Non-pigmented ciliary epithelial cell (primary cell): ENCODE measurements at places on chromosomes 1 and 21.
A peak's percentile ranks its signal among the peaks of the same experiment; 100 is the strongest.

- no peak for DNase-seq
Measured at GRCh38 chr1:176205332-176205914, 1.7 kb downstream of the COP1 start.

DNA sequence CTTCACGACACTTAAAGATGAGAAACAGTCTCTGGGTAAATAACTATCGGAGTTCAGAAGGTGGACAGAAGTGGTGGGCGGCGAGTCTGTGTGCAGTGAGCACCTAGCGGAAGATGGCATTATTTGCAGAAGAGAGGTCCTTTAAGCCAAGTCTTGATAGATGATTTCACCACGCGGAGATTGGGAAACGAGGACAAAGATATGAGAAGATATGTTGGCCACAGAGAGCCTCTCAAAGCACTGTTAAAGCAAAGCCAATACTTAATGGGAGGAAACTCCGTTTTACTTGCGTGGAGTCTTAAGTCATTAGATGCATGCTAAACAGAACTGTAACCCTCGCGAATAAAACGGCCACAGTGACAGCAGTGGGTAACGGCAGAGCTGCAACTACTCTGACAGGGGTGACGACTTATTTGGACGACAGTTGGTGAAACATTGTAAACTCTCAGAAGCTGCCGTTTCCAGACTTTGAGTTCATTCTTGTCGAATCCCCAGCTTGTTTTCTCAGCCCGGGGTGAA lies 577 bp upstream of the CEP350 start:
- no peak for DNase-seq

- no peak for DNase-seq
Measured at GRCh38 chr1:53121319-53122172, 20.9 kb downstream of the SLC1A7 start.

GRCh38 chr1:39183503-39184353 lies 20.8 kb upstream of the MACF1 start:
- DNase-seq: no peak

GRCh38 chr1:29639741-29640427 lies 403.6 kb downstream of the PTPRU start:
- DNase-seq: peak; percentile 73

GRCh38 chr1:61046434-61046833 lies 35.9 kb upstream of the NFIA start:
- no peak for DNase-seq

GRCh38 chr1:244965185-244966030 lies 101.1 kb upstream of the HNRNPU start:
- DNase-seq: no peak

- no peak for DNase-seq
Measured at GRCh38 chr1:63073309-63074306, 248.8 kb upstream of the FOXD3 start.

DNA sequence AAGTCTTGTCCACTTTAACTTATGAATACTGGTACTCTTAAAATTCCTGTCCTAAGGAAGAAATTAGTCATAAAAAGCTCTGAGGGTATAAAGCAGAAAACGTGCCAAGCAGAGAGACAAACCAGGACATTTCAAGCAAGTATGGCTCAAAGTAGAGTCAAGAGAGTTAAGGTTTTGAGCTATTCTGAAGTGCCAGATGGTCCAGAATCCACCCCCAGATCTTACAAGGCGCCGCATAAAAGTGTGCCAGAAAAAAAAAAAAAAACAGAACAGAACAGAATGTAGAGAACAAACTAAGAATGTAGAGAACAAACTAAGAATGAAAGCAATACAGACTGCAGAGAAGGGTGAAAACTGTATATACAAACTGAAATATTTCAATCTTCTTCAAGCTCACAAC lies 12.5 kb downstream of the EPS15 start:
- DNase-seq: no peak

DNA sequence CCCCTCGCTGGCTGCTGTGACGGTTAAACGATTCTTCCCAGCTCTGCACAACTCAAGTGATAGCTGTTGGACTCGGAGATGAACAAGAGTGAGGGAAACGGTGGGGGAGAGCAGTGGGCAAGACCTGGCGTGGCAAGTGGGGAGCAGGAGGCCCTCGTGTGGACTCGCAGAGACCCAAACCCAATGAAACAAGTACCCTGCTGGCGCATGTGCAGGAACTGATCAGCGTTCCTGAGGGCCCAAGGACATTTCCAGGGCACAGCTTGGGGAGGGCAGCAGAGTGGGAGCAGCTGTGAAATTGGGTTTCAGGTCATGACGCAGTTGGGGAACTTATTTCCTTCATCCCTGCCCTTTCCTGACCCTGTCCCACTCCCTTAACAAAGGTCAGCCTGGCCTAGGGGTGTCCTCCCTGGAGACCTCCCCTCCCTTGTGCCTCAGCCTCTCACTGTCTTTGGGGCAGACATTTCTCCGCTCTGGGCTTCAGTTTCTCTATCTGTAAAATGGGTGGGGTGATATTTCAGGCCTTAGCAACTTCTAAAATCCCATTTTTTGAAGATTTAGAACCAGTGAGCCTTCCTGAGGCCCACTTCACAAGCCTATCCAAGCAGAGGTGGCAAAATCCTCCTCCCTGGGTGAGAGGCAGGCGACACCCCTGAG lies 27.9 kb upstream of the ECE1 start:
- no peak for DNase-seq

GRCh38 chr1:109935451-109935900 lies 24.8 kb downstream of the CSF1 start:
- no peak for DNase-seq

GRCh38 chr1:152110365-152110859 lies 4.8 kb downstream of the TCHH start:
- no peak for DNase-seq

DNA sequence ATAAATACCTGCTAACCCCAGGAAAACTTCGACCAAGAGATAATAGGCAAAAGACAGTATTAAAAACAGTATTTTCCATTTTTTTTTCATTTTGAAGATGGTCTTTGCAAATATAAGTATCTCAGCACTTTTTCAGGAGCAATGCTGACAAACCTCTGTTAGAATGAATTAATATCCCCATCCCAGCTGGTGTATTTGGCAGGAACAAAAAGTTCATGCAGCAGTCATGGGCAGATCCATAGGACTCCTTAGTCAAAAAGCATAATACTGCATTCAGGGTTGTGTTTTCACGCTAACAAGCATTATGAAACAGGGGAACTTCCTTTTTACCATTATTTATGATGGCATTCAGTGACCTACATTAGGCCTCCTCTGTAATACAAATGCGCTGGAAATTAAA lies 344.0 kb downstream of the ST6GALNAC3 start:
- DNase-seq: no peak

GRCh38 chr1:17527036-17527914 lies 12.2 kb upstream of the ARHGEF10L start:
- no peak for DNase-seq

DNA sequence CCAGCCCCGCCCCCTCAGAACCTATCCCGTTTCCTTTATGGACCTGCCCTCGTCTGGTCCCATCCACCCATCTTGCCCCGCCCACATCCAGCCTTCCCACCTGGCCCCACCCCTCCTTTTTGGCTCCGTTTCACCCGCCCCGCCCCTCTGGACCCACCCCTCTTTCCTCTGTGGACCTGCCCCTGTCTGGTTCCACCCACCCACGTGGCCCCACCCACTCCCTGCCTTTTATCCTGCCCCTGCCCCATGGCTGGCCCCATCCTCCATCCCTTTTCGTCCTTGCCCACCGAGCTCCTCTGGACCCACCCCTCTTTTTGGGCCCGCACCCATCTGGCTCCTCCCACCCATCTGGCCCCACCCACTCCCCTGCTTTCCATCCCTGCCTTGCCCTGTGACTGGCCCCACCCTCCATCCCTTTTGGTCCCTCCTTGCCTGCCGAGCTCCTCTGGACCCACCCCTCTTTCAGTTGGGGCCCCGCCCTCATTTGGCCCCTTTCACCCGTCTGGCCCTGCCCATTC lies 177.3 kb downstream of the CAMTA1 start:
- no peak for DNase-seq

DNA sequence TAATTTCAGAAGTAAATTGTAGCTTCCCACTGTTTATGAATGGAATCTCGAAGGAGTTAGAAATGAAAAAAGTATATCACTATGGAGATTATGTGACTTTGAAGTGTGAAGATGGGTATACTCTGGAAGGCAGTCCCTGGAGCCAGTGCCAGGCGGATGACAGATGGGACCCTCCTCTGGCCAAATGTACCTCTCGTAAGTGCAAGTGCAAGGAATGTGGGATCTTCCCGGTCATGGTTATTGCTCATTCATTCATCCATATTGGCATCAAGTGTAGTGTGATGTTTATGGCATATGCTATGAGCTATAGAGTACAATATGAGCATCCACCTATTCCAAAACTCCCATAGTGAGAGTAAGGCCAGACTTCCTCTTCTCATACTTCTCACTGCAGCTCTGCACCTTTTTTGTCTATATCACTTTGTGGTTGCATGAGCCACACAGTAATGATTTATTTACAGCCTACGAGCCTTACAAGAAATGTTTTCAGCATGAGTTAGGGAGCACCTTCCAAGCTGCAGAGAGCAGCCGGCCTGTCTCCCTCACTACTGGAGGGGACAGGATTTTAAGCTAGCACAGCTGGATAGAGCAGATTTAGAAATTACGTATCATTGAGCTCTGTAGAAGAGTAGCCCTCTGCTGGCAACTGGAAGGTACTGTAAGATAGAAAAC lies 24.9 kb upstream of the CR1L start:
- DNase-seq: peak; percentile 14

GRCh38 chr1:8019229-8019620 lies 6.9 kb downstream of the ERRFI1 start:
- DNase-seq: no peak

DNA sequence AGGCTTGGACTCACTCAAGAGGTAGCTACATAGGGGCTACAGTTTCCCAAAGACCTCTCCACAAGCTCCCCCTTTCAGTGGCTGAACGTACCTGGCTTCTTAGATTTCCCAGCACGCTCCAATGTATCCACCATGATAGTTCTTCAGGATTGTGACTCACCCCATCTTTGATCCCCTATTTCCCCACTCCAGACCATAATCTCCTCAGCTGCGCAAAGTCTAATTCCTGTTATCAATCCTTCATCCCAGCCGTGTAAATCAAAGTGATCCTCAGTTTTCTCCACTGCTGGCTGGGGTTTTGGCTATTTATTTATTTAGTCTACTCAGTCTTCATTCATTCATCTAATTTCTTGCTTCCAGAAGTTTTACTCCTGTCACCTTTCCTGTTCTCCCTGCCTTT lies 13.1 kb upstream of the CTPS1 start:
- DNase-seq: no peak

DNA sequence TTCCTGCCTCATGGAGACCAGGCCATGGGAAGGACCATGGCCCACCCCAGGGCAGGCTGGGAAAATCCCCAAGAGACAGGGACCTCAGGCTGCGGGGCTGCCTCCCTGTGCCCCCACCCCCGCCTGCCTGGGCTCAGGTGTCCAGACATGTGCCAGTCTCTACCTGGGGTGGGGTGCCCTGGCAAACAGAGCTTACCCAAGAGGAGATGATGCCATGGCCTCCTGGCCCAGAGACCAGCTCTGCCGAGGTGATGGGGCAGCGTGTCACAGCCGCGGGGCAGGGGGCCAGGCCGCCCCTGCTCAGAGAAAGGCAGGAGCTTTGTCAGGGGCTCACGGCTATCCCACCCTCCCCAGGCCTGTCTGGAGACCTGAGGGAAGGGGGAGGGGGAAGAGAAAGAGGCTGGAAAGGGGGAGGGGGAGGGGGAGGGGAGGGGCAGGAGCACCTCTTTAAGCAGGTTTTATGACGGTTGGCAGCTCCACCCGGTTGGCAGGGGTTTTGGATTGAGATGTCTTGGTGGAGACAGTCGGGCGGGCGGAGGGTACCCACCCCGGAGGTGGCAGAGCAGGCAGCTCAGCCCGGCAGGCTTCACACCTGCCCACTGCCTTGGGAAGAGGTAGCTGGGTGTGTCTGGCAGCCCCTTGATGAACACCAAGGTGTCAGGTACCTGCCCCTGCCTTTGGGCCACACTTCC lies 101.5 kb upstream of the IFFO2 start:
- no peak for DNase-seq

DNA sequence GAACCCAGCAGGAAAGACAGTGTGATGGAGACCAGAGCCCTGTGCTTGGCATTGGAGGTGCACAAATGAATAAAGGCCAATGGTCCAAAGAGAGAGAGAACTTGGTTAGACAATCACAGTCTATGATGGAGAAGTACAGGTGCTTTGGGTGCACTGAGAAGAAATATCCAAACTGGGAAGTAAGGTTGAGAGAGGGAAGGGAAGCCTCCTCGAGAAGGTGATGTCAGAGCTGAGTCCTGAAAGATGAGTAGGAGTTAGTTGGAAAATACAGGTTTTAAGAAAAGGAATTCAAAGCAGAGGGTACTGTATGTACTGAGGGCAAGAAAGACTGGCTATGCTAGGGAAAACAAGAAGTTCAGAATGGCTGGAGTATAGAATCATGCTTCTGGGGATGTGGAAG lies 94.1 kb upstream of the CD53 start:
- no peak for DNase-seq

- DNase-seq: no peak
Measured at GRCh38 chr1:195897076-195897475, 711.2 kb downstream of the KCNT2 start.

GRCh38 chr1:184160236-184160635 lies 108.7 kb downstream of the TSEN15 start:
- DNase-seq: peak; percentile 80

GRCh38 chr1:185215911-185216310 lies 58.9 kb downstream of the SWT1 start:
- no peak for DNase-seq

DNA sequence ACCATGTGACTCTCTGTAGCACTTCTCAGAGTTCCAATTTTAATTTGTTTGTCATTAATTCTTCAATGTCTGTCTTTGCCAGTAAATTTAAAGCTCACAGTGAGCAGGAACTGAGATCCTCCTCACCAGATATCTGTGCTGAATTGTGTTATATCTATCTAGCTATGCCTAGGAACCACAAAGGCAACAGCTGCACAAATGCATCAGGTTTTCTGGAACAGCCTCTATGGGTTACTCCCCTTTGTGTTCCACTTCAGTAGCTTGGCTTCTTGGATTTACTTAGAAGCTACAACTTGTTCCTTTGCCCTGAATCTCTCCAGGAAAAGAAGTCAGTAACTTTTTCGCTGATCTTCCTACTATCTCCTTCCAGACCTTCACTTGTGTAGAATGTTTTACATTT lies 1237.8 kb upstream of the ADGRL4 start:
- DNase-seq: no peak

DNA sequence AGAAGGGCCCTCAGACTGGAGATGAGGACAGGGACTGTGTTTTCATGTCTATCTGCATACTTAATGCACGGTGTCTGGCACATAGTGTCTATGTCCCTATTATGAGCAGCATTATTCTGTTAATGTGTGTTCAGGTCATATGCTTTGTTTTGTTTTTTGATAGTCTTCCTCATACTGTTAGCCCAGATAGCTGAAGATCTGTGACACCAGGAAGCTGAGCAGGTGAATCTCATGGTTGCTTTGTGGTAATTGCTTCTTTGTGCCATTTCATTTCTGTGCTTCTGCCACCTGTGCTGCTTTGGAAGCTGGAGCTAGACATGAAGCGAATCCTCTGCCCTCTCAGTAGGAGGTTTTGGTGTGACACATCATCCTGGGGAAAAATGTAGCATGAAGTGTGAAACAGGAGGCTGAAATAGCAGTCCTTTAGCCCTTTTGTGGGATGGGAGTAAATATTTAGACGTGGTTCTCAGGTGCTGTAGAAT lies 15.8 kb downstream of the SMAP2 start:
- no peak for DNase-seq
